ENCODE measurements at places on chromosomes 1 and 21.

DNA sequence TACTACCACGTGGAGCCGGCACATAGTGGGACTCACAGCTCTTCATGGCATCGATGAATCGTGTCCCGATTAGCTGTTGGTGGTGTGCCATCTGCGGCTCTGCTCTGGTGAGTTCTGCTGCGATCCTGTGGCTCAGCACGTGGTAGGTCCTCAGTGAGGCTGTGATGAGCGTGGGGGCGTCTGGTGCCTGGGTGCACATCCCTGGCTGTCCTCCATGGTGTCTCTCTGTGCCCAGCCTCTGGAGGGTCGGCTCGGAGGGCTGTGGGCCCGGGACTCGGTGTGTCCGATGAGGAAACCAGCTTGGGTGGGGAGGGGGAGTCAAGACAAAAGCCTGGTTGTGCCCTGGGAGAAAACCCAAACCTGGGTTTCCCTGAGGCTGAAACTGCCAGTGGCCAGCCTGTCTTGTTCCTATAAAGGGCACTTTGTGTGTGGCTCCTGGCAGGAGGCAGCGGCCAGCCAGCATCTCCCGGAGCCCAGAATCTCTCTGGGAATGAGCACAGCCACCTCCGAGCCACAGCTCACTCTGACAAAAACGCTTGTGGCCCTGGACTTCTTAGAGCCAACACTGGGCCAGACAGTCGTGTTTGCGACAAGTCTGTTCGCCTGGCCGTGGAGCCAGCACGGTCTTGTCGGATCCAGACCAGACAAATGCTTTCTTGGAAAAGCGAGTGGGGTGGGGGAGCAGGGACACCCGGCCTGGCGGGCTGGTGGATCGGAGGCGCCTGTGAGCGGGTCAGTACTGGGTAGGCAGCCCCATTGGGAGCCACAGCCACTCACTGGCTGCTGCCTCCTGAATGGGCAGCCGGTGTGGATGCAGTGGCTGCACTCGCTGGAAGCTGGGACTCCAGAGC is 31.8 kb downstream of the SPSB1 start:
- DNase-seq: no peak

- no peak for DNase-seq
These were observed 26.3 kb downstream of the RGS8 start for GRCh38 chr1:182658055-182658454.

- DNase-seq: no peak
These were observed 36.6 kb downstream of the ITPKB start for GRCh38 chr1:226702318-226702956.

GRCh38 chr1:83626603-83627002 is 372.3 kb downstream of the TTLL7 start:
- DNase-seq: no peak

DNA sequence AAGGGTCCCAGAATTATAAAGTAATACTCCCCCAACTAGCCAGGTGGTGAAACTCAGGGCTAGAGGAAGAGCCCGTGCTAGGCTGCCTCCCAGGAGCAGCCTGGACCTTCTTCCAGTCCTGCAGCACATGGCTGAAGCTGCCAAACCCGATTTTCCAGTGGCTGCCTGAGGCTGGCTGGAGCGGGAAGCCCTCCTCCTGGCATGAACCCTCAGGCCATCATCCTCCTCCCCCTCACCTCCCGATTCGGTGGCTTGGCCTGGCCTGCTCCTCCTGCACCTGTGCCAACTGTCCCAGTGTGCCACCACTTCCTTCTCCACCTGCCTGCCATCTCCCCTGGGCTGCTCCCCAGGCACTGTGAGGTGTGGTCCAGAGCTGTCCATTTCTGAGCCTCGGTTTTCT is 3.0 kb upstream of the TSPAN1 start:
- DNase-seq: no peak

GRCh38 chr1:50603274-50604271 is 180.3 kb upstream of the DMRTA2 start:
- no peak for DNase-seq

DNA sequence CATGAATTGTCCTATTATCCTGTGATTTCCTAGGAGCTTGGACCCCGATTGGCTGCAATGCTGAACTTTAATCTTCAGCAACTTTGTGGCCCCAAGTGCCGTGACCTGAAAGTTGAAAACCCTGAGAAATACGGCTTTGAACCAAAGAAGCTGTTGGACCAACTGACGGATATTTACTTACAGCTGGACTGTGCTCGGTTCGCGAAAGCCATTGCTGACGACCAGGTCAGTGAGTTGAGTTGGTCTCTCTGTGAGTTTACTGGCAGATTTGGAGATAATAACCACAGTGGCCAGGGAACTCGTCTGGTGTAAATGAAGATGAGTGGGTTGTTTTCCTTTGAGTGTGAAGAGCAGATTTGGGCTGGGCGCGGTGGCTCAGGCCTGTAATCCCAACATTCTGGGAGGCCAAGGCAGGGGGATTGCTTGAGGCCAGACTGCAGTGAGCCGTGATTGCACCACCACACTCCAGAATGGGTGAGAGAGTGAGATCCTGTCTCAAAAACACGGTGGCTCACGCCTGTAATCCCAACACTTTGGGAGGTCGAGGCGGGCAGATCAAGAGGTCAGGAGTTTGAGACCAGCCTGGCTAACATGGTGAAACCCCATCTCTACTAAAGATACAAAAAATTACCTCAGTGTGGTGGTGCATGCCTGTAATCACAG is 39.1 kb upstream of the KIF1B start:
- no peak for DNase-seq
